ENCODE measurements at places on chromosomes 6 and 20.

DNA sequence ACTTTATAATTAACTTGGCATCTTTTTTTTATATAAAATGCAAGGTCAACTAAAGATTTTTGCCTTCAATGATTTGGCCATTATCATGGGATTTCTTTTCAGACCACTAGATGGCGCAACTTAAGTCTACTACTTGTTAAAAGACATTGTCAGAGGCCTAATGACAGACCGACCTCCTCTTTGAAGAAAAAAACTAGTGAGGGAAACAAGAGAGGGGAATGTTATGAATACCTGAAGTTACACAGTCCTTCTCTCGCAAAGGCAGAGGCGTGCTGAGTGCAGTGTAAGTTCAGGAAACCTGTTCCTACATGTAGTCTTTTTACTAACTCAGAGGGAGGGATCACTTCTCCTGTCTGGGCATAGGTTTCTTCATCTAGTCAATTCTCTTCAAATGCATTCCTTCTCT, 9.3 kb downstream of the TRAPPC3L start:
- no peak for DNase-seq

GRCh38 chr6:47485491-47486135, 8.0 kb downstream of the CD2AP start:
- no peak for DNase-seq

GRCh38 chr6:46453741-46454316, 37.4 kb downstream of the RCAN2 start:
- no peak for DNase-seq

DNA sequence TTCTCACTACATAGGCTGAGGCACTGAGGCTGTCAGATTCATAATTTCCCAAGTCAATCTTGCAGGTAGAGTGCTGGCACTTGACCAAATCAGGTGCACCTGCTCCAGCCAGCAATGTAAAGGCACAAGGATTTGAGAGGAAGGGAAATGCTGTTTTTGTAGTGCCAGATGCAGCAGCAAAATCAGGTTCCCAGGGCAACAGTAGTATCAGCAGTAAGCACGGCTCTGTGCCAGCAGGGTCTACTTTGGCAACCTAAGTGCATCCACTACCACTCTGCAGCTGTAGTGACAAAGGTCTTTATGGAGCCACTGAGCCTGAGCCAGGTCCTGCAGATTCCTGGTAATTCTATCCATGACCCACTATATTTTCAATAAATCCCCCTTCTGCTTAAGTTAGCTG, 329.5 kb downstream of the TPBG start:
- no peak for DNase-seq

GRCh38 chr20:45016089-45016671, 49.9 kb downstream of the STK4 start:
- DNase-seq: no peak

DNA sequence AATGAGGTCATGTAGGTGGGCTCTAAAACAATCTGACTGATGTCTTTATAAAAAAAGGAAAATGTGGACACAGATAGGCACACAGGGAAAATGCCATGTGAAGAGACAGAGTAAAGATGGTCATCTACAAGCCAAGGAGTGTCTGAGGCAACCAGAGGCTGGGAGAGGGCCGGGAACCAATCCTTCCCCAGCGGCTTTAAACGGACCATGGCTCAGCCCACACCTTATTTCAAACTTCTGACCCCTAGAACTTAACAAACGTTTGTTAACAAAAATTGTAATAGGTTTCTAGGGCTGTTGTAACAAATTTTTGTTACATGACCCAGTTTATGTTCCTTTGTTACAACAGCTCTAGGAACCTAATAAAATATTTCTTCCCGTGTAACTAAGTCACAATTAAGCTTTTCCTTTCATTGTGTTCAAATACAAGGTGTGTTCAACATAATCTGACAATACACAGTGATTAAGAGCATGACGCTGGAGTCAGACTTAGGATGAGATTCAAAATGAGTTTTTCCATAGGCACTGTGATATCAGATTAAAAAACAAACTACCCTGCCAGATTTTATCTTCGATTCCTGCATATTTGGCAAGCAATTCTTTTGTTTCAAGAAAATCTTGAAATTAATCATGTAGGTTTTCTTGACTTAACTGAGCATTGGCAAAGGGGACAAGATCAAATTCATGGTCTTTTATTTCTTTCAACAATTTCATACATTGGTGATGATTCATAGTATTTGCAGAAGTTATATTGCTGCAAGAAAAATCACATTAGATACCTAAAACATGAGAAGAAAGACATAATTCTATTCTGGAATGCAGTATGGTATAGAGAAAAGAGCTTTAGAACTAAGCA, 169.5 kb upstream of the RIPOR2 start:
- no peak for DNase-seq

DNA sequence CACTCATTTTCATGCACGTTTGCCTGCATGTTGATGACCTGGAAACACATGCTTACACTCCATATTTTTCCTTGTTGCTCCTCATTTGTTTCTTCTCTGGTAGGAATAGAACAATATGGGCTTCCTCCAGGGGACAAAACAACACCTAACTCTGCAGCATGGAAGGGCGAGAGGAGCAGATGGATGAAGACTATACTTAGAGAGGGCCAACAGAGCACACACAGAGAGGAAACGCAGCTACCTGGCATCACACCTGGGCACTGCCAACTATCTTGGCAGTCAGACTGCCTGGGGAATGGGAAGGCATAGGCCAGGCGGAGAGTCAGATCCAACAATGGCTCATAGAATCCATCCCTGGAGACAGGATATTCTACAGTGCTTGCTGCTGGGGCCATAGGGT, 290.9 kb downstream of the CD83 start:
- no peak for DNase-seq

DNA sequence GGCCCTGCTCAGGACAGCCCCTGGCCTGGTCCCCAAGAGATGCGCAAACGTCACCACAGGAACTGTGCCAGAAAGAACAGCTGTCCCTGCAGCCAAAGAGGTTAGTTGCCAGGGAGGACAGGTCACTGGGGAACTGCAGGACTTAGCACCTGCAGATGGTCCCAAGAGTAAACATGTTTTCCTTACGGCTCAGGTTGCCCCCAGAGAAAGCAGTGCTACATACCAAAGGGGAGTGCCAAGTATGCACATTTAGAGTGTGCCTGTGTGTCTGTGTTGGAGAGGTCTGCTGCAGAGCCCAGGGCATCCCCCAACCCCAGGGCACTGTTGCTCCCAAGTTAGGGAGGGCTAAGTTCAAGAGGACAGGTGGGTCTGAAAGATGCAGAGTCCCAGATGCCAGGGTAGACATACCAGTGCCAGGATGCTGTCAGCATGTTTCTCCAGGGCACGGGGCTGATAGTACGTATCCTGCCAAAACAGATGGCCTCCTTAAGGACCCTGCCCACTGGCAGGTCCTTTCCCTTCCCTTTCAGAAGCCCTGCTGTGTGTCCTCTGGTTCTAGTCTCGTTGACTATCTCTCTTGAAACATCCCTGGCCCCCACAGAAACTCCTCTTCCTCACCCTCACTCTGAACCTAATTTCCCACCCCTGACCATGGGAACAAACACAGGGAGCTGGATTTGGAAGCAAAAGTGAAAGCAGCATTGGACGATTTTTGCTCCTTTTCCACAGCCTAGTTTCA, 1.3 kb downstream of the ABHD16A start:
- no peak for DNase-seq

- DNase-seq: no peak
These were observed 231.9 kb downstream of the PKHD1 start for GRCh38 chr6:51855310-51856082.

DNA sequence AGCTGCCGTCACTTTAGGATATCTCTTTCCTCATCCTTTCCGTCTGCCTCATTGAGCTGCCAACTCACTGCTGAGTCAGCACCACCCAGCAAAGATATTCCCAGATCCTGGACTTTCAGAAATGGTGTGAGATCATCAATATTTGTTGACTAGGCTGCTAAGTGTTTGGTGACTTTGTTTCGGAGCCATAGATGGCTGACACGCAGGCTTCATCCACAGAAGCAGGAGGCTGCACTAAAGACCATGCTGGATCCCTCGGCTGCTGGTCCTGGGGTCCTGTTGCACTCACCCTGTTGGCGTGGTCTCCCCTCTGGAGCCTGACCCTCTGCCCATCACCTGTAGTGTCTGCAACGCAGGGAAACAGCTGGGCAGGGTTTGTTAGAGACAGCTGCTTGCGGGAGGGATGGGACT, 96.5 kb downstream of the ERMARD start:
- DNase-seq: no peak

DNA sequence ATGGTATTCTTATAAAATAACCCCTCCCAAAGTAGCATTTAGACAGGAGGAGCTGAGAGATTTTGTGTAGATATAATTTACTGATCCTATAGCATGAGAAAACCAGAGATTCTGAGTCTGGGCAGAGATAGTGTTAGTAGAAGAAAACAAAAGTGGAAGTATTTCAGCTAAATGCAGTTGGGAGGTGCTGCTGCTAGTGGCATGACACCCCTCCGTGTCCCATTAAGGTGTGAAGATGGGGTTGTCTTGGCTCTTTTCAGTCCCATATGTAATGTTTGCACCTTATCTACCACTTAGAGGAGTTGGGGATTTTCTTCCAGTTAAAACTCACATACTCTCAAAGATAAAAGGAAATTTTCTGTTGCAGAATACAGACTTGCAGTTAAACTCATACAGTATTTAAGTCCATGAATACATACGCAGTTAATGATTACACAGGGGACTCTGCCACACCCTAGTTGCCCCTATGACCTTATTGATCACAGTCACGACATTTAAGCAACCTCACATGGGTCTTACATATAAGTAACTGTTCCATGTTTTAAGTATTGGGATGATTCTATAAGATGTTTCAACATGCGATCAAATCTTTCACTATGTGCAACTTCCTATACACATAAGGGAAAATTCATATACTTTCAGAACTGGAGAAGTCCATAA, 11.5 kb downstream of the TAAR2 start:
- no peak for DNase-seq

GRCh38 chr6:44001318-44002066, 125.8 kb downstream of the MRPL14 start:
- DNase-seq: no peak

DNA sequence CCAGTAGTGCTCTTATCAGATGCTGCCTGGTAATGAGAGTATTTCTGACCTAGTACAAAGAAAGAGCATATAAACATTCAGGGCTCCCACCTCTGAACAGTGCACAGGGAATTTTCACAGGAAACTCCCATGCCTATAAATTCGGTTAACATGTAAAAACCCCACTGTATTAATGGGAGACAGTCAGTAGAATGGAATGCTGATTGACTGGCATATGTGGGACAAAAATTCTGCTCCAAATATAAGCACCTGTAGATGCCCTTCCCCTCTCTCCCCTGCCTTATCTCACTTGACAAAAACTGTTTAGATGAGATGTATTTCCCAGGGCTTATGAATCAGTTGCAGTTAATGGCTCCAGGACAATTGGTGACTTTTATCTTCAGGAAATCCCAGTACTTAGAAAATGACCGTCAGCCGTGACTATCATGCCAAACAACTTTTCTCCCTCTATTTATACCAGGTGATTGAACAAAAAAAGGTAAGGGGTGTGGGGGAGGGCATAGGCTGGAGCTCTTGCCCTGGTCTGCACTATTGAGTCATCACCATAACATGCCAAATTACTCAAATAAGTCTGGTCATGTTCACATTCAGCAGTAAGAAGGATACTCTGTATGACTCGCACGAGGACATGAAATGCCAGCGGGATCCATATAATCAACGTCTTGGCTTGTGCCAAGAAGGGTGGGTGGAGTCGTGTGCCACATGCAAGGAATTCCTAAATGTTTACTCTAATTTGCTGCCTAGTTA, 176.4 kb upstream of the BMP2 start:
- DNase-seq: no peak

DNA sequence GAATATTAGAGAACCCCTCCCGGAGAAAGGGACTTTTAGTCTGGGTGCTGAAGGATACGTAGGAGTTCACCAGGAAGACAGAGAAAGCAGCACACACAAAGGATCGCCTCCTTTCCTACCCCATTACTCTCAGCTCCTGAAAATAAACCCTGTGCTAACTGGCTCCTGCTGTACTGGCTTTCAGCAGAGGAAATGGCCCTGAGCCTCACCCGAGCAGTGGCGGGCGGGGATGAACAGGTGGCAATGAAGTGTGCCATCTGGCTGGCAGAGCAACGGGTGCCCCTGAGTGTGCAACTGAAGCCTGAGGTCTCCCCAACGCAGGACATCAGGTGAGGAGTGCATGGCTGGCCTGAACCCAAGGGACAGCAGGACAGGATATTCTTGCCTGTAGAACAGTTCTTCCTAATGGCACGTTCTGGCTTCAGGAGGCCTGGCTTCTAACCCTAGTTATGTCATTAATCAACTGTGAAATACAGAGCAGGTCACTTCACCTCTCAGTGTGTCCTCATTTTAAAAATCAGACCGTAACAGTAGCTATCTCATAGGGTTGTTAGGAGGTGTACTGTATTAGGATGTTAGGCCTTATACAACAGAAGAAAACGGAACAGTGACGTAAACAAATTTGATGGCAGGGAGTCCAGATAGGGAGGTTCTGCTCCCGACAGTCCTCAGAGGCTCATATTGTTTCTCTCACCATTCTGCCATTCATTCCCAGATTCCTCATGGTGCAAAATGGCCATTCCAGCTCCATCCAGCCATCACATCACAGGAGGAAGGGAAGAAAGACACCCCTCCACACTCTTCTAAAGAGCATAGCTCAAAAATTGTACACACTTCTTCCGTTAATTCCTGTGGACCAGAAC, 1.8 kb downstream of the RBCK1 start:
- DNase-seq: no peak

- DNase-seq: no peak
These were observed 160.4 kb downstream of the RALGAPA2 start for GRCh38 chr20:20552076-20552475.

DNA sequence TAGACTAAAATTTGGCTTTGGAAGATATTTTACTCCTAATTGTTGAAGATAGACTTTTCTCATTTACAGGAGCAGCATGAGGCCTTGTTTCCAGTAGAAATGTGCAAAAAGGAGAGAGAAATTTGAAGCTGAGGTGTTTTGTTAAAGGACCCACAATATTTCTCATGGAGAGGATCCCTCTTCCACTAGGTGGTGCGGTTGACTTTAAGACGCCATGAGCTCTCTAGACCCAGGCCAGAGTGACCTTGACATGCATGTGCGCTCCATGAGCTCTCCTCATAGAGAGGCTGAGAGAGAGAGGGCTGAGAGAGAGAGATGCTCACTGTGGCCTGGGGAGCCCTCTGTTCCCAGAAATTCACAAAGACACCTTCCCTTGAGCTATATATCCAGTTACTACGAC, 861.2 kb upstream of the EYS start:
- no peak for DNase-seq

- no peak for DNase-seq
These were observed 259.9 kb downstream of the PRKN start for GRCh38 chr6:162467679-162468078.

- DNase-seq: peak; percentile 71
These were observed 580 bp downstream of the NXT1 start for GRCh38 chr20:23350904-23351838.

- no peak for DNase-seq
These were observed 118.0 kb downstream of the RFPL4B start for GRCh38 chr6:112464901-112465665.

DNA sequence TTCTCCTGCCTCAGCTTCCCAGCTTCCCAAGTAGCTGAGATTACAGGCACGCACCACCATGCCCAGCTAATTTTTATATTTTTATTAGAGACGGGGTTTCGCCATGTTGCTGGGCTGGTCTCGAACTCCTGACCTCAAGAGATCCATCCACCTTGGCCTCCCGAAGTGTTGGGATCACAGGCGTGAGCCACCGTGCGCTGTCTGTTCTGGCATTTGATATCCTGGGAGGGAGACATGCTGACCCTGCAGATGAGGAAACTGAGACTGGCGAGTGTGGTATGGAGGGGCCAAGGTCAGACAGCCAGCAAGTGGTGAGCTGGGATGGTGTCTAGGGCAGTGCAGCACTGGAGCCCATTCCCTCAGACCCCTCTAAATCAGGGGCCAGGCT, 44.6 kb downstream of the SRC start:
- DNase-seq: no peak

- no peak for DNase-seq
These were observed 10.4 kb upstream of the SUMO4 start for GRCh38 chr6:149389509-149390297.
